ENCODE measurements at places on chromosomes 3 and 15.
A peak's percentile ranks its signal among the peaks of the same experiment; 100 is the strongest.

- peaks cover 7% of the 10 kb centered on the region for H3K36me3 ChIP-seq
- H3K27ac ChIP-seq: no peak overlapping the region
- no peak for DNase-seq
- peaks cover 27% of the 10 kb centered on the region for H3K4me1 ChIP-seq
- H3K27me3 ChIP-seq: no peaks in the 10 kb centered on the region
- no peak overlapping the region for H3K4me3 ChIP-seq
These were observed 38.3 kb downstream of the WHAMM start for GRCh38 chr15:82847703-82848102.

- peaks cover 16% of the 10 kb centered on the region for H3K4me1 ChIP-seq
- H3K27ac ChIP-seq: no peak overlapping the region
- DNase-seq: no peak
- no peaks in the 10 kb centered on the region for H3K36me3 ChIP-seq
These were observed 2.7 kb upstream of the GOLGB1 start for GRCh38 chr3:121752261-121752660.

- no peak for DNase-seq
- H3K4me3 ChIP-seq: no peak overlapping the region
- peaks cover 96% of the 10 kb centered on the region for H3K36me3 ChIP-seq
- no peaks in the 10 kb centered on the region for H3K27me3 ChIP-seq
- H3K4me1 ChIP-seq: no peaks in the 10 kb centered on the region
These were observed 96.9 kb upstream of the UBP1 start for GRCh38 chr3:33537133-33537532.

DNA sequence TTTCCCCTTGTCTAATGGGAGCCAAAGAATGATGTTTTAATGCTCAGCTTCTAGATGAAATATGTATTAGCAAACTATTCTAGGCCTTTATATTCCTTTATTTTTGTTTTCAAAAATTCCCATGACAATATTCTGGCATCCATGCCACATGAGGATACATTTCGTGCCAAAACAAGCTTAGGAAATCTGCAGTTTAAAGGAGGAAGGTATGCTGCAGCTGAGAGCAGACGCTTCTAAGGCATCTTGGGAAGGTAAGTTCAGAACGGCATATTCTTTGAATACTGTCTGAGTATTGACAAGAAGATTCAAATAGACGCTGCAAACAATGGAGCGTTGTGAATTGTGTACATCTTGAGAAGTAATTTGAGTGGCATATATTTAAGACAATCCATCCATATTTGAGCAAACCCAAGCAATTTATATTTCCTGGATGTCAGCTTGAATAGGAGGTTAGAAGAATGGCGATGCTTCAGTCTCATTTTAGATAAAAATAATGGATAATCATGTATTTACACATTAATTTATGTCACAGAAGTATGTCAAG, 158.6 kb downstream of the RAP2B start:
- H3K4me3 ChIP-seq: no peak overlapping the region
- H3K27me3 ChIP-seq: no peaks in the 10 kb centered on the region
- no peak overlapping the region for H3K27ac ChIP-seq
- no peaks in the 10 kb centered on the region for H3K4me1 ChIP-seq
- no peak for DNase-seq

- H3K27me3 ChIP-seq: no peaks in the 10 kb centered on the region
- H3K4me3 ChIP-seq: no peak overlapping the region
- no peaks in the 10 kb centered on the region for H3K36me3 ChIP-seq
- no peak overlapping the region for H3K27ac ChIP-seq
These were observed 37.5 kb upstream of the ESYT3 start for GRCh38 chr3:138396752-138397410.

- no peak overlapping the region for H3K27ac ChIP-seq
- peaks cover 13% of the 10 kb centered on the region for H3K4me1 ChIP-seq
- H3K4me3 ChIP-seq: no peak overlapping the region
- no peak for DNase-seq
- no peaks in the 10 kb centered on the region for H3K36me3 ChIP-seq
- H3K27me3 ChIP-seq: no peaks in the 10 kb centered on the region
These were observed 126.0 kb downstream of the MYLK start for GRCh38 chr3:123758081-123758564.

- no peaks in the 10 kb centered on the region for H3K27me3 ChIP-seq
- peaks cover 43% of the 10 kb centered on the region for H3K4me1 ChIP-seq
- H3K36me3 ChIP-seq: no peaks in the 10 kb centered on the region
- H3K4me3 ChIP-seq: no peak overlapping the region
These were observed 162.3 kb downstream of the PGPEP1L start for GRCh38 chr15:98845138-98845884.

- H3K27ac ChIP-seq: no peak overlapping the region
- no peak overlapping the region for H3K4me3 ChIP-seq
- H3K36me3 ChIP-seq: no peaks in the 10 kb centered on the region
- DNase-seq: no peak
- no peaks in the 10 kb centered on the region for H3K4me1 ChIP-seq
- no peaks in the 10 kb centered on the region for H3K27me3 ChIP-seq
These were observed 362.6 kb downstream of the ROBO1 start for GRCh38 chr3:79405183-79405582.

GRCh38 chr15:33636234-33636633, 325.5 kb downstream of the RYR3 start:
- H3K4me3 ChIP-seq: no peak overlapping the region
- H3K27ac ChIP-seq: no peak overlapping the region

DNA sequence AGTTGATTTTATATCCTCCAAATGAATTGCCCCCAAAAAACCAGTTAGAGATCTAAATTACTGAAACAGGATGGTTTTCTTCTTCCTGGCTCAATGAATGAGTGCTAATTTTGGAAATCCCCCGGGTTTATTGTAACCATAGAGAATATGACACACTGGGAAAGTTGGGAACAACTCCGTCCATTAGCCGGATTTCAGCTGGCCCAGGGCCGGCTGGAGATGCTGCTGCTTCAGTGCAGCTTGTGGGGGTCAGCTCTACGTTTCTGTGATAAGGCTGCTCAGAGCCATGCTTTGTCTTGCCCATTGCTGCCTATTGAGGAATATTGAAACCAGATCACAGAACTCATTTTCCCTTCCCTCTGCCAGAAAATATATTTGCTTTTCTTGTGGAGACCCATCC, 20.3 kb downstream of the GYG1 start:
- no peak for DNase-seq
- H3K27me3 ChIP-seq: no peaks in the 10 kb centered on the region
- peaks cover 10% of the 10 kb centered on the region for H3K36me3 ChIP-seq

- H3K36me3 ChIP-seq: no peaks in the 10 kb centered on the region
- no peak overlapping the region for H3K27ac ChIP-seq
- no peaks in the 10 kb centered on the region for H3K4me1 ChIP-seq
- no peaks in the 10 kb centered on the region for H3K27me3 ChIP-seq
- DNase-seq: no peak
These were observed 8.5 kb downstream of the PLCH1 start for GRCh38 chr3:155736381-155736780.

- H3K4me1 ChIP-seq: peaks cover 5% of the 10 kb centered on the region
- H3K36me3 ChIP-seq: no peaks in the 10 kb centered on the region
- no peaks in the 10 kb centered on the region for H3K27me3 ChIP-seq
- H3K4me3 ChIP-seq: no peak overlapping the region
- H3K27ac ChIP-seq: no peak overlapping the region
These were observed 24.5 kb upstream of the BCL6 start for GRCh38 chr3:187769771-187770170.

- no peak for DNase-seq
- H3K27me3 ChIP-seq: no peaks in the 10 kb centered on the region
- H3K4me3 ChIP-seq: peak overlapping the region; percentile 85
These were observed 728 bp downstream of the TRANK1 start for GRCh38 chr3:36944012-36944640.

- peak overlapping the region; percentile 93 for H3K27ac ChIP-seq
- no peaks in the 10 kb centered on the region for H3K36me3 ChIP-seq
- no peak for DNase-seq
- H3K27me3 ChIP-seq: no peaks in the 10 kb centered on the region
These were observed 58.7 kb downstream of the SMAD3 start for GRCh38 chr15:67124111-67124510.

GRCh38 chr3:35777065-35777464, 137.7 kb downstream of the ARPP21 start:
- no peak overlapping the region for H3K27ac ChIP-seq
- no peaks in the 10 kb centered on the region for H3K36me3 ChIP-seq
- no peak for DNase-seq
